RPMI8226 (cell line): ENCODE measurements at places on chromosomes 13 and 19.
A peak's percentile ranks its signal among the peaks of the same experiment; 100 is the strongest.

DNA sequence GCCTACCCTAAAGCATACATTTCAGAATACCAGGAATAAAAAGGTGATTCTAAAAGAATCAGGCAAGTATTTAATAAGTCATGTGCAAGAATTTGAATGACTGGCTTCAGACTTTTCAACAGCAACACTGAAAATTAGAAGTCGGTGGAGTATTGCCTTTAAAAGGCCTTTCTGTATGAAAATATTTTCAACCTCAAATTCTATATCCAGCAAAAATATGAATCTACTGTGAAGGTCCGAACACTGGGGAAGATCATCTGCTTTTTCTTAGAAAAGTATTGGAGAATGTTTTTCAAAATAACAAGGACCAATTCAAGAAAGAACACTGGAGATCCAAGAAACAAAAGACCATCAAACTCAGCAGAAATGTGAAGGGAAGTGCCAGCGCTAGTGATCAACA lies 459.5 kb upstream of the KLF12 start:
- DNase-seq: no peak

GRCh38 chr19:14556662-14557188 lies 15.1 kb downstream of the NDUFB7 start:
- peak; percentile 76 for DNase-seq

GRCh38 chr13:95180513-95181245 lies 120.6 kb downstream of the ABCC4 start:
- no peak for DNase-seq

DNA sequence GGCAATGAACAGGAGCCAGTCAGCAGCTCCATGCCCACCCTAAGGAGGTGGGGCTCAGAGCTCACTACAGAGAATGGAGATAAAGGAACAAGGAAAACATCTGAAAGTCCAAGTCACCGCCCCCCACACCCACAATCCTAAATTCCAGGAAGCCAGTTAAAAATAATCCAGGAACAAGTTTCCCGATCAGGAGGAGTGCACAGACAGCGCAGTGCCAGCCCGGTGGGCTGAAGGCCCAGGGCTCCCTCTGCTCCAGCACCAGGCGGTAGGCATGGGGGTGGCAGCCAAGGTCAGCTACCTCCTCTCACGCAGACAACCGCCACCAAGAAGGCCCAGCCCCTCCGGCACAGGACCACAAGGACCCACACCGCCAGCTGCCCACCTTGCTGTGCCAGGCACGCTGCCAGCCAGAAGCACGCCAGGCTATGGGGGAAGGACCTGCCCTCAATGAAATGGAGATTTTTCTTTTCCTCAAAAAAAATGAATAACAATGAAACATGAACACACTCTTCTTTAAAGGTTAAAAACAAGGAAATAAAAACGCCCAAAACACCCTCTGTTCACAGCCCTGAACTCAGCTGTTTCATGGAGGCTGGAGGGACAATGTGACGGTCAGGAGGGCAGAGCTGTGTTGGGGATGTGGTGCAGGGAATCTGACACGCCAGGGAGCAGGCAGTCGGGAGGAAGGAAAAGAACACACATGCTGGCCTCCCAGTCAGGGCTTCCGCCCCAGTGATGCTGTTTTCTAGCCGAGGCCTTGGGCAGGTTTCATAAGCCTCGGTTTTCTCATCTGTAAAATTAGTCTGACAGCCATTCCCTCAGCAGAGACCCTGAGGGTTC lies 11.0 kb downstream of the STK24 start:
- no peak for DNase-seq

DNA sequence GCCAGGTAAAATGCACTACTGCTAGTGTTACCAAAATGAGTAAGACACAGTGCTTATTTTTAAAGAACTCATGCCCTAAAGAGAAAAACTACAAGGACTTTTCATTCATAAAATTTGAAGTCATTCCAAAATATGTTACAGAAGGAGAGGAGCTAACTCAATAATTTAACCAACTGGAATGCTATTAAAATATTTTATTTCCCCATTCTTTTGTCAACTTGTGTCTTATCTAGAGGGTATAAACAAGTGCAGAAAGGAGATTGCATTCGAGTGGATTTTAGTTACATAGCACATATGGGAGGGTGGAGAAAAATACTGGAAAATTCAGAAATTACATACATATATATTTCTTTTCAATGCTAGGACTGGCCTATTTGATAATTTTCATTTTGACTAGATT lies 131.0 kb upstream of the IRS2 start:
- DNase-seq: no peak

DNA sequence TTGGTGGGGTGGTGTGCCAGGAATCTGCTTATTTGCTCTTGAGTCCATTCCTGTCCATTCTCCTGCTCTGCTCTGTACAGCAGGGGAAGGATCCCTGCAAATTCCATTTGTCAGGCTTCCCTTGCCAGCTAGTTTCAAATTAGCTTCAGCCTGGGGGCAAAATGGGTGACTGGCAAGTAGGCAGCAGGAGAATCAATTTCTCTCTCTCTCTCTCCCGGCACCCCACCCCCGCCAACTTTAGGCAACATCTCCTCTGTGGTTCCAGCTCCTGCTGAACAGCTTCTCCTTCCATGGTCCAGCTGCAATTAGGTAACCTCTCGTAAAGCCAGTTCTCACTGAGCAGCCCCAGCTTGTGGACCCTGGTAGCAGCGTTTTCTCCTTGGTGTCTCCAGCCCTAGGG lies 6.7 kb upstream of the MYCBP2 start:
- DNase-seq: no peak

GRCh38 chr13:113053376-113053775 lies 52.2 kb upstream of the F7 start:
- DNase-seq: no peak

GRCh38 chr13:113129921-113130750 lies 7.5 kb downstream of the F10 start:
- no peak for DNase-seq

- no peak for DNase-seq
These were observed 298.8 kb downstream of the NDFIP2 start for GRCh38 chr13:79779761-79780160.

- no peak for DNase-seq
These were observed 2.5 kb downstream of the LYL1 start for GRCh38 chr19:13100031-13100588.

- no peak for DNase-seq
These were observed 23.6 kb downstream of the LRRC63 start for GRCh38 chr13:46235286-46235685.

- no peak for DNase-seq
These were observed 2.6 kb downstream of the PCDH17 start for GRCh38 chr13:57633950-57634838.

DNA sequence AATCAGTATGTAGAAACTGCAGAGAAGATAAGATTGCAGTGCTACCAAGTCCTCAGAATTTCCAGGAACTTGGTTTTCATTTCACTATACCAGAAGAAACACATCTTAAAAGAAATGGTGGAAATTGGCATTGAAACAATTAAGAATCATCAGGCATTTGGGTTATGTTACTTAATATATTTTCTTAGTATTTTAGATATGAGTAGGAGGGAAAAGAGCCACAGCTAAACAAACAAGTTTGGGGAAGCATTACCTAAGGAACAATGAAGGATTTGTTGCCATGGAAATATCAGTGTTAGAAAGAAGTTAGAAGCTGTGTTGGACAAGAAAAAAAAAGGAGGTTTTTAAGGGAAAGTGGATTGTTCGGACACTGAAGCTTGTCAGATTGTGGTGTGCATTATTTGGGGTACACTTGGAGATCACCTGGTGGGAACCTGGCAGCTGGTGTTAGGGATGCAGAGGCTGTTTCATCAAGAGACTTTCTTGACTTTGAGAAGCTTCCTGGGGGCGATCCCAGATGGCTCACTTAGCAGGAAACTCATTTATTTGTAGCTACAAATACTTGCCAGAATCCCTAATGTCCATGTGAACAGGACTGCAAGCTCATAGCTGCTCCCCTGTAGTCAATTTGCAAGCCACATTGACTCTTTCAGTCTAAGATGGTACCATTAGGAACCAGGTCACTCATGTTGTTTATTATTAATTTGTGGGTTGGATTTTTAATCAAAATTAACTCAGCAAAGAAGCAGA lies 246.7 kb downstream of the RFC3 start:
- no peak for DNase-seq

DNA sequence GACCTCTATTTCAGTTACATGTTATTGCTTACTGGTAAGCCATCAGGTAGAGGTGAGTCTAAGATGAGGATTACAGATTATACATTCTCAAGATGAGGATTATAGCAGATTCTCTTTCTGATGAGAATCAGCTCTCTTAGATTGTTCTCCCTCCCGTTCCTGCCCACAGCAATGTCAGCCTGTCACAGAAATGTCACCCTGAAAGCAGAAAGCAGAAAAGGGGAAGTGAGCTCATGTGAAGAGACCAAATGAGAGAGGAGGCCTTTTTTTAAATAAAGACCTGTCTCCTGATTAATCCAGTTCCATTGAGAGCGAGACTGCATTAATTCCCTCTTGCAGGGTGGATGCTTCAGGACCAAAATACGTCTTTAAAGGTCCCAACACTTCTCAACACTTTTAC lies 445.6 kb downstream of the KCTD12 start:
- DNase-seq: peak; percentile 28

- DNase-seq: no peak
These were observed 80.7 kb upstream of the WASF3 start for GRCh38 chr13:26476782-26477142.

GRCh38 chr13:24124789-24125476 lies 35.6 kb upstream of the SPATA13 start:
- peak; percentile 26 for DNase-seq

DNA sequence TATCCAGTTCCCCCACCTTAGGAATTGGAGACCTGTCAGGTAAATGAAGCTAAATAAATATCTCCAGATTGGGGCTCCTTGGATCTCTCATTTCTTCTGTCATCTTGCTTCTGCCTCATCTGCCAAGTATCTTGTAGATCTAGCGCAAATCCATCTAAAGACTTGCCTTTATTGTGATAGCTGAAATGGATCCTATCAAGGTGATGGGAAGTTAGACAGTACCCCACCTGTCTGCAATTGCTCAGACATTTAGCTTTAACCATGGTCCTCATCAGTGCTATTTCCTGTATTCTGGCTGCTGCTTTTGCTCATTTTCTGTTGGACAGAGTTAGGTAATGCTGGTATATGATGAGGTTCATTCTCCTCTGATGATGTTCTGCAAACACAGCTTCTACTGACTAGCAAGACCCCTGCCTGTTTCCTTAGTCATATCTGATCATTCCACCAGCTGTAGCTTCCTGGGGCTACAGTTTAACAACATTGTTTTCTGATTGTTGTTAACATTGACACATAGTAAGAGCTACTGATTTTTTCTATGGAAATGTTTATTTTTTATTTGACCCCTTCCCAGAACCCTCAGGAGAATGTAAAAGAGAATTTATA lies 340.0 kb downstream of the DCT start:
- DNase-seq: no peak

GRCh38 chr13:50080203-50080910 lies 65.1 kb downstream of the KCNRG start:
- peak; percentile 43 for DNase-seq

GRCh38 chr13:110492679-110493593 lies 68.6 kb downstream of the RAB20 start:
- no peak for DNase-seq

- no peak for DNase-seq
These were observed at the start of gene TDRD12 for GRCh38 chr19:32719611-32720059. TSS of gene TDRD12 (plus strand) at chr19:32719767. CDS start at chr19:32720073, 306 bp downstream.
